ENCODE measurements at places on chromosomes 3 and 15.
A peak's percentile ranks its signal among the peaks of the same experiment; 100 is the strongest.

- no peaks in the 10 kb centered on the region for H3K36me3 ChIP-seq
- H3K4me1 ChIP-seq: peaks cover 3% of the 10 kb centered on the region
- no peaks in the 10 kb centered on the region for H3K27me3 ChIP-seq
These were observed 328.3 kb downstream of the THSD4 start for GRCh38 chr15:71443538-71443937.

DNA sequence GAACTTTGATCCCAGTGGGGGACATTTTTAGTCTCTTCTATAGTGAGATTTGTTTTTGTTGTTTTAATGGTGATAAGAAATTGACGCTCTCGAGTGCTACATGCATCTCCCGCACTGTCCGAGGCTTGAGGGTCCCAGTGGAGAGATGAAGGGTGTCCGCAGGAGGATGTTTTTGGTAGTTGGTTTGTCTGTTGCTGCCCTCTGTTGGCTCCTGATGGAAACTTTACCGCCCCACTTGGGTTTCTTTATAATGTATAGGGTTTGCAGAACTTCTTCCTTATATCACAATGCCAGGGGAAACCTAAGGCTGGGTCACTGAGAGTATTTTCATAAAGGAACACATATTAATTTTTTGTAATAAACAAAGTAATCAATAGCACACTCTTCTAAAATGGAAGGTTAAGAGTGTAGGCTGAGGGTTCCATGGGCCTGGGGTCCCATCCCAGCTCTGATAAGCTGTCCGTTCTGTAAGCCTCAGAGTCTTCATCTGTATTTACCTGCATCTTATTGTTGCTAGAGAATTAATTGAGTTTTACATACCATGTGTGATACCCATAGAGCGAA lies 185.3 kb upstream of the FEZF2 start:
- no peak overlapping the region for H3K4me3 ChIP-seq
- H3K4me1 ChIP-seq: no peaks in the 10 kb centered on the region
- H3K27ac ChIP-seq: no peak overlapping the region

GRCh38 chr3:94776401-94776915 lies 713.6 kb downstream of the NSUN3 start:
- H3K27ac ChIP-seq: no peak overlapping the region
- H3K27me3 ChIP-seq: no peaks in the 10 kb centered on the region
- DNase-seq: no peak
- H3K4me3 ChIP-seq: no peak overlapping the region
- H3K4me1 ChIP-seq: no peaks in the 10 kb centered on the region
- no peaks in the 10 kb centered on the region for H3K36me3 ChIP-seq

DNA sequence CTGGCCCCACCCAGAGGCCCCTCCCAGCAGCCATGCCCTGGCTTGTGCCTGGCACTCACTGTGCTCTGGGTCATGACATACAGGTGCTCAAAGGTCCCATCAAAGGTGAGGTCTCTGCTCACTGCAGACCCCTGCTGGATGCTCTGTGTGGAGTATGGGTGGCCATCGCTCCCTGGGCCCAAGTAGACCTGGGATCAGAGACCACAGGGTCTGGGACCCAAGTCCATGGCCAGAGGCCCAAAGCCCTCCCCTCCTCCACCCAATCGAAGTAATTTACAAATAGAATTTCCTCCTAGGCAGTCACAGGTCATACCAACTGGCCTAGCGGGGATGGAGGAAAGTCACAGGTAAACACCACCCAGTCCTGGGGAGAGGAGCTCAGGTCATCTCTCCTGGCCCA lies 7.6 kb downstream of the PLXNB1 start:
- H3K27ac ChIP-seq: no peak overlapping the region
- DNase-seq: no peak
- peaks cover 5% of the 10 kb centered on the region for H3K4me1 ChIP-seq
- no peaks in the 10 kb centered on the region for H3K27me3 ChIP-seq
- no peaks in the 10 kb centered on the region for H3K36me3 ChIP-seq

DNA sequence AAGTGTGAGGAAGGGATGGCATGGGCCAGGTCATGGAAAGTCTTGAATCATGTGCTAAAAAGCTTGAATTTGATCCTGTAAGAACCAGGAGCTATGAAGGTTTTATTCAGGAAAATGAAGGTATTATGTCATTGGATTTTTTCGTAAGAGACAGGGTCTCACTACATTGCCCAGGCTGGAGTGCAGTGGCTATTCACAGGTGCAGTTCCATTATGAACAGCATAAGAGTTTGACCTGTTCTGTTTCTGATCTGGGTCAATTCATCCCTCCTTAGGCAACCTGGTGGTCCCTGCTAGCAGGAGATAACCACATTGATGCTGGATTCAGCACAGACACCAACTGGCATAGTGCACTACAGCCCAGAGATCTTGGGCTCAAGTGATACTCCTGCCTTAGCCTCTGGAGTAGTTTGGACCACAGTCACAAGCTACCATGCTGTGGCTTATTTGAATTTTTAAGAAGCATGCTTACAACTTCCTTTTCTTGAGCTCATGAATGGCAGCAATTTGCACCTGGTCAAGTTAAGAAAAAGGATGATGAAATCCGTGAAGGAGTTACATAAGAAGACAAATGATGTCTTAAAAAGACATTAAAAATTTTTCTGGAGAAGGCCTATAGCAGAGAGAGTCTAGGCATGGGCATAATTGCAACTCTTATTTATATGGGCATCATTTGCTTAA lies 79.1 kb downstream of the CADPS start:
- H3K27ac ChIP-seq: no peak overlapping the region
- no peaks in the 10 kb centered on the region for H3K4me1 ChIP-seq
- H3K36me3 ChIP-seq: no peaks in the 10 kb centered on the region
- no peaks in the 10 kb centered on the region for H3K27me3 ChIP-seq

DNA sequence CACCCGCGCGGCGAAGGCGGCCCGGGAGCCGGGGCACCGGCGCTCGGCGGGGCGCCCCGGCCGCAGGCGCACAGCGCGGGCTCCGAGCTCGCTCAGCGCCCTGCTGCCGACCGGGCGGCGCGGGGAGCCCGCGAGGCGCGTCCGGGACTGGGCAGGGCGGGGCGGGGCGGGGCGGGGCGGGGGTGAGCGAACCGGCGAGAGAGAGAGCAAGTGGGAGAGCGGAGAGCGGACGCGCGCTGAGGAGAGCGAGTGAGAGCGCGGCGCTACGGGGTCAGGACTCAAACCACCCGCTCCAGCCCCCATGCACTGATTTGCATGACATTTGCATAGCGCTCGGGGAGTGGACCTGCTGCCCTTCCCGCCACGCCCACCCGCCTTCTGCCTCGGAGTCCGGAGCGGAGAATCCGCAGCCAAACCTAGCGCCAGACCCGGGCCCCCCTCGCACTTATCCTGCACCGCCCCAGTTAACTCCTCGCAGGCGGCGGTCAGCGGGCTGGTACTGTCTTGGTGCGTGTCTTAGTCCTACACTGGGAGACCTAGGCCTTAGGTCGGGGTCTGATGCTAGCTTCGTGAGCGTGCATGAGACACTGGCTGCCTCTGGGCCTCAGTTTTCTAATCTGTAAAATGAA lies at the start of gene MYLK:
TSS of gene MYLK (minus strand) at position 130 of the 629 bp plus-strand sequence. CDS start 90,491 bp downstream, outside the sequence.
- H3K27ac ChIP-seq: no peak within 1 kb of the TSS
- peak within 1 kb of the TSS; percentile 58 for H3K4me3 ChIP-seq
- no peaks in the 10 kb centered on the region for H3K27me3 ChIP-seq
- DNase-seq: peak; percentile 59
- no peaks in the 10 kb centered on the region for H3K4me1 ChIP-seq

DNA sequence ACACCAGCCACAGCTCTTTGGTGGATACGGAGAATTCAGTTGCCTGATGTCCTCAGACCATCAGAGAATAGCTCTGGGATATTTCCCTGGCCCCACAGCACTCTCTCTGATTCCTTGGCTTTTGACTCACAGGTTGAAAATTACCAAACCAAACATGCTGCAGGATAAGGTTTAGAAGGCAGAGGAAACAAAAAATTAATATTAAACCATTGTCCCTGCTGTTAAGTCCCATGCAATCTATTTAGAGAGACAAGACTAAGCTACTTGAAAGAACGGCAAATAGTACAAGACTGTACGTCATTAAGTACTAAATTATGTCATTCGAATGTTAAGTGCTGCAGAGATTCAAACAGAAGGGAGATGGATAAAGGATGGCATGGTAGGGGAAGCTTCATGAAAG lies 501.4 kb downstream of the MECOM start:
- no peak for DNase-seq
- H3K27ac ChIP-seq: no peak overlapping the region
- H3K4me3 ChIP-seq: no peak overlapping the region
- H3K36me3 ChIP-seq: no peaks in the 10 kb centered on the region
- H3K27me3 ChIP-seq: no peaks in the 10 kb centered on the region

- H3K4me3 ChIP-seq: no peak overlapping the region
- H3K4me1 ChIP-seq: no peaks in the 10 kb centered on the region
- no peaks in the 10 kb centered on the region for H3K36me3 ChIP-seq
- H3K27ac ChIP-seq: no peak overlapping the region
These were observed 102.9 kb upstream of the WDR72 start for GRCh38 chr15:53862386-53862785.

DNA sequence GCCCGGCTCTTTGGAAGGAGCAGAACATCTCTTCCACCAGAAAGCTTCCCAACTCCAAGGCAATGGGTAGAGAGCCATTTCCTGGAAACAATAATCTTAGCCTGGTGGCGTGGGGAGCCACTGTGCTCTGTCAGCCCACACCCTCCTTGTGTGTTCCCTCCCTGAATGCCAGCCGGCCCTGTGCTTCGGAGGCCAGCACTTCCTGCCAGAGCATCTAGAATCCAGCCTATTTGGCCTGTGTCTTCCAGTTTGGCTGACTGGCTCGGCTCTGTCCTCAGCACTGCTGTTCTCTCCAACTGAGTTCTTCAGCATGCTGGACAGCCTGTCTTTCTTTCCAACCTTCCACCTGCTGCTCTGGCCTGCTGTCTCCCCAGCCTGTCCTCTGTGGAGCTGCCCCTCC lies 349.3 kb downstream of the MFSD1 start:
- no peak overlapping the region for H3K4me3 ChIP-seq
- no peaks in the 10 kb centered on the region for H3K27me3 ChIP-seq
- H3K36me3 ChIP-seq: no peaks in the 10 kb centered on the region

Data from gastrocnemius medialis (tissue), 4 donors.